Activated CD4-positive, alpha-beta T cell treated with anti-CD3 and anti-CD28 coated beads, Interleukin-2, Interleukin-6, amounts not matched to agents 100 ng/mL and 50 ng/mL, durations not matched to agents 16 hours and 8 hours (primary cell): ENCODE measurements at places on chromosomes 5 and 9.

DNA sequence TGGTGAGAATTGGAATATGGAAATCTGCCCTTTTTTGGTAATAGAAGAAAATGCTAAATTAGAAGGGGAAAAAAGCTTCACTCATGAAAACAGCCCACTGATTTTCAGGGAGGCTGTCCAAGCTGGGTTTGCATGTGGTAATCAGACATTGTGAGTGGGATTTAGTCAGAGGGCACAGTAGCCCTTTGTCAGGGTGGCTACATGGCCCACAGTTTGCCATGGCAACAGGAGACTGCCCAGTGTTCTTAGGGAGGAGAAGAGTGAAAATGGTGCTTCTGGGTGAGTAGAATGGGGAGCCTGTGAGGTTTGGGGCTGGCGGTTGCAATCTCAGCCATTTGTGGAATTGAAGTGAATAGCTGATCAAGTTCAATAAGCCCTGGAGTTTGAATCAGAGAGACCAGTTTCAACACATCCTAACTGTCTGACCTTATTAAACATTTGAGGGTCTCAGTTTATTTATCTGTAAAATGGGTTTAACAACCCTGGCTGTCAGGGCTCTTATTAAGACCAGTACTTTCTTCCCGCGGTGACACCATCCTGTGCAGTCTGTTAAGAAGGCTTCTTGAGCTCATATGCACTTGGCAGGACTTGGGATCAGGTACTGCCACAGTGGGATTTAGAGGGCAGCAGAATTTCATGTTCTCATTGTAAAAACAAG lies 107.6 kb upstream of the TNC start:
- no peak for DNase-seq

- no peak for DNase-seq
Observed at GRCh38 chr5:173410459-173411233, 82.4 kb upstream of the STC2 start.

- DNase-seq = no peak
Observed at GRCh38 chr5:179246227-179246626, 99.0 kb downstream of the ADAMTS2 start.

DNA sequence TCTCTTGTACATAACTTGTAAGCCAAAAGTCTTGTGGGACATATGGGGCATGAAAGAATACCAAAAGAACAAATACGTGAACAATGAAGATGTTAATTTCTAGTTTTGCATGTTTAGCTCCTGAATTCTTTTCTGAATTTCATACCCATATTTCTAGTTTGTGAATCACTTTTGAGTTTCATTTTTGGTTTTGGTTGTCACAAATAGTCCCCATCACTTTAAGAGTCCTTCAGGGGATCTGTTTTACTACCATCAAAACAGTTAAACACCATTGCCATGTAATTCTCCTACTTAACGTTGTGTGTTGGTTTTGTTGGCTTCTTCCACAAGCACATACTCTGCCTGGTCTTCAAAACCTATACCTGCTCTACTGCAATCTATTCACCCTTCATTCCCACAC lies 27.0 kb downstream of the VCAN start:
- no peak for DNase-seq

DNA sequence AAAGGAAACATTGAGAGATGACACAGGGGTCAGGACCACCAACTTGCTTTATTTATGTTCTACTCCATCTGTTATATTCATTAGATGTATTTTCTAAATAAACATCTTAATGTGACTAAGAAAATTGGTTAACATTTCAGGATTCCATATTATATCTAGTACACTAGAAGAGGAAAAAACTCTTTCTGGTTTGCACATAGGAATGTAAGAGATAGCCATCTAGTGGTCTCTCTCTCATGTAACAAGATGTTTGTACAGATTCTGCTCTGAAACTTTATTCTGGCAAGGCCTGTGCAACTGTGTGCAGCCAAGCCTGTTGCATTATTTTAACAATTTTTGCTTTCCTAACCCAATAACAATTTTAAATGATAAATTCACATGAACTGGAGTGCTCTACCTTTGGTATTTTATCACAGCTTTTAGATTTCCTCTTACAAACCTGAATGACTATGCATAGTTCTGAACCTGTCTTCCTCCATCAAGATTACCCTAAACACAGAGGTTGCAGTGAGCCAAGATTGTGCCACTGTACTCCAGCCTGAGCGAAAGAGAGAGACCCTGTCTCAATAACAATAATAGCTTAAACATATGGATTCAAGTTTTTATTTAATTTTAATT lies 148.2 kb downstream of the GIN1 start:
- DNase-seq = peak; percentile 16

- DNase-seq = no peak
Observed at GRCh38 chr9:3900673-3901318, 375.0 kb upstream of the RFX3 start.

DNA sequence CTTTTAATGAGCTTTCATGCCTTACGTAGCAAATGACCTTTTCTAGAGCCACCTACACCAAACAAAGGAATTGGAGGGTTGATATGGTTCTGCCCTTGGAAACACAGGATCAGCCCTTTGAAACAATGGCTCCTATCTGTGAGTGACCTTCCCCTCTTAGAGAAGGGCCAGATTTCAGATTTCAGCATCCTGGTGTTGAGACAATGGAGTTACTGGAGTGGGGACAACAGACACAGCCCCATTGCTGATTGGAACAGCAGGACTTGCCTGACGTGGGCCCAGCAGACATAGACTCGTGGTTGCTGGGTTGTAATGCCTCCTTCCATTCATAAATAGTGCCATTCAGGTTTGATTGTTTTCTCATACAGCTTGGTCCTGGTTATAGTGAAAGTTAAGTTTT lies 96.0 kb downstream of the GALNT10 start:
- DNase-seq = no peak

DNA sequence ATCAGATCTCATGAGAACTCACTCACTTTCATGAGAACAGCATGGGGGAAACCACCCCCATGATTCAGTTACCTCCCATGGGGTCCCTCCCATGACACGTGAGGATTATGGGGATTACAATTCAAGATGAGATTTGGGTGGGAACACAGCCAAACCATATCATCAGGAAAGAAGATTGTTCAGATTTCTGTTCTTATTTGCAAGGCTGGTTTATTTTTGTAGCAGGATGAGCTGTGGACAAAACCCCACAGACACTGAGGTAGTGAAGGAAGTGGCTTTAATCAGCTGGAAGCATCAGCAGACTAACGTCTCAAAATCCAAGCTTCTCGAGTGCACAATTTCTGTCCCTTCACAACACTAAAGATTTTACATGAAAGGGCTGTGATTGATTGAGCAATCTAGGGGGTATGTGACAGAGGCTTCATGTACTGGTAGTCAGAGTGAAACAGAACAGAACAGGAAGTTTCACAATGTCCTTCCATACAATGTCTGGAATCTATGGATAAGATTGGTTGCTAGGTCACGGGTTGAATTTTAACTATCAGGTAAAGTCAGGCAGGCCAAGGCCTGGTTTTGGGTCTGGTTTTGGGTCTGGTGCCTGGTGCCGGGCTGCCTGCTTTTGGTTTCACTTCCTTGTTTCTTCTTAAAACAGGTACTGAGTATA lies 91.3 kb upstream of the ZNF366 start:
- no peak for DNase-seq
